Stimulated activated CD4-positive, alpha-beta T cell treated with anti-CD3 and anti-CD28 coated beads, TNF-alpha, amount 100 ng/mL, for 1 hour (primary cell): ENCODE measurements at places on chromosomes 3 and 15.

DNA sequence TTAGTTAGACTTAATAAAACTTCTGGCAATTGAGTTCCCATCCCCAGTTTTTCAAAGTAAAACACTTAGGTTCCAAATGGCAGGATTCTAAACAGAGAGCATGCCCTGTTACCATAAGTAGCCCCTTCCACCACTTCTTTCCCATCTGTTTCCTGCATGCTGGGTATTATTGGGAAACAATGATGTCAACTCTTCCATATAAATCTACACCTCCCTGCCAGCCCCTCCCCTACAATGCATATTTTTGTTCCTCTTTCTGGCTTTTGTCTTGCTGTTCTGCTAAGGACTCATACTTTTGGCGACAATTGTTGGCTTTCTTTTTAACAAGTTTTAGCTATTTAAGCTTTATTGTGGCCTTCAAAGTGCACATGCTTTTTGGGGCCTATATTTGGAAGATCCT, 11.1 kb downstream of the ARHGAP31 start:
- DNase-seq, result no peak

DNA sequence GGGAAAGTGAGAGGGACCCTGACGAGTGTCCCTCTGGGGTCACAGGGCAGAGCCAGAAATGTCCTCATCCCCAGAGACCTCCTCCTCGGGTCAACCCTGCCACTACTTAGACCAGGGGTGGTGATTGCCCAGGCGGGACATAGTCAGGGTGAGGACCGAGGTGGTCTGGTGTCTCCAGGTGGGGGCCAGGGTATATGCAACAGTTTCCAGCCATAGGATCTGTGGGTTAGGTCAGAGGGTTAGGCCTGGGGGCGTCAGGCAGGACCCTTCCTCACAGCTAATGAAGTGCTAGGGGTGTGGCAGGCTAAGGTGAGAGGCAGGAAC, 22.3 kb upstream of the FBLN2 start:
- no peak for DNase-seq

- no peak for DNase-seq
Measured at GRCh38 chr3:116322750-116323375, 122.4 kb downstream of the LSAMP start.

- no peak for DNase-seq
Measured at GRCh38 chr15:99104788-99105513, at the start of gene SYNM. Gene SYNM (plus strand): TSS chr15:99105080. CDS start chr15:99105200, 120 bp downstream.

DNA sequence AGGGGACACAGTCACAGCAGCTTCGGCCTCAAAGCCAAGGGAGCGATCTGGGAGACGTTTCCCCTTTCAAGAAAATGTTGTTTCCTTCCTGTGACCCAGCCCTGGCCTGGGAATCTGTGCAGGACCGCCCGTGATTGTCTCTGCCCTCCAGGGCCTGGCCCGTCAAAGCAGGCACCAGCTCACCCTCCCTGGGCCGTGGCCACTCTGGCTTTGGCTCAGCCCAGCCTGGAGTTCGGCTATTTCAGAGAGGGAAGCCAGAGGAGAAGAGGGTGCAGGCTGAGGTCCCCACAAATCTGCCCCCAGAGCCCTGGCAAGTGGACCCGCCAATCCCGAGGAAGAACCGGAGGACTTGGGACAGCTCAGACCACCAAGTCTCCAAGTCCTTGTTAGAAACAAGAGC, 12.7 kb downstream of the GATA2 start:
- DNase-seq, result no peak

DNA sequence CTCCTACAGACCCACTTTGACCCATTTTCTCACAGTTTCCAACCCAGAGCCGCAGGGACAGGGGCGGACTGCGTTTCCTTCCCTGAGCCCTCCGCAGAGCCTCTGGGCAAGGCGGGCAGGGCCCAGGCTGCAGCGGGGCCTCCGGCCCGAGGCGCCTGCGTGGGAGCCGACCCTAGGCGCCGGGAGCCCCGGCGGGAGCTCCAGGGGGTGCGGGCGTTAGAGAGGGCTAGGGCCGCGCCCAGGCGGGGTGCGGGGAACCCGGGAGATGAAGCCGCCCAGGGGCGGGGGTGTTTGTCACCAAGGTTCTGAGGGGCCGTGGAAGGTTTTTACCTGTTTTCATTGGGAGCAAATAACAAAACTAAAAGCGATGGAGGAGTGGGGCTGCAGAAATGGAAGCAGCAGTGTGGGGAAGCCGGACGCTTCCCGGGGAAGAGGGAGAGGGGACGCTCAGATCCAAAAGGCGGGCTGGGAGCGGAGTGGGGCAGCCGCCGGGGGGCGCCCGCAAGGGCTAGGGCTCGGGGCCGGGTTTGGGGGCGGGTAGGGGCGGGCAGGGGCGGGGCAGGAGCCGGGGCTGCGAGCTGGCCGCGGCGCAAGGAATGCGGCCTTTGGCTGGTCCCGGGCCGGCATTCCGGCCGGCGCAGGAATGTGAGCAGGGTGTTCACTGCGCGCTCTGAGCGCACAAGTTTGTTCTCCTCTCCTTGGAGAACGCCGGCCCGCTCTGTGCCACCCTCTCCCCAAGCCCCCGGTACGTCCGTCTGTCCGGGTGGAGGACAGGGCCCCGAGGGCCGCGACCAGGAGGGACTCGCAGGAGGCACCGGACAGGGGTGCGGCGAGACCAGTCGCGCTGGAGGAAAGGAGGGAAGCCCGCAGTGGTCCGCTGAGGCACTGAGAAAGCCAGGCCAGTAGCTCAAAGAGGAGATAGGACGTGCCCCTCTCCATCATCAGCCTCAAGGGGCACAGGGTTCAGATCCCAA, 61.1 kb downstream of the AMOTL2 start:
- no peak for DNase-seq

DNA sequence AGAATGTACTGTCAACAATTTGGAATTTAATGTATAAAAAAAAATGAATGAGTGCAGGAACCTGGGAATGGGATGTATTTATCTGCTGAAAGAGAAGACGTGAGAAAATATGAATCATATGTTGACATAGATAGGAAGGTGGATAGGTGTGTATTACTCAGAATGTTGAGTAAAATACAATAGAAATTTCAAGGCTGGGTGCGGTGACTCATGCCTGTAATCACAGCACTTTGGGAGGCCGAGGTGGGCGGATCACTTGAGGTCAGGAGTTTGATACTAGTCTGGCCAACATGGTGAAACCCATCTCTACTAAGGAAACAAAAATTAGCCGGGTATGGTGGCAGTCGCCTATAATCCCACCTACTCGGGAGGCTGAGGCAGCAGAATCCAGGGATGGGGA, 202.8 kb downstream of the CADM2 start:
- DNase-seq, result no peak

DNA sequence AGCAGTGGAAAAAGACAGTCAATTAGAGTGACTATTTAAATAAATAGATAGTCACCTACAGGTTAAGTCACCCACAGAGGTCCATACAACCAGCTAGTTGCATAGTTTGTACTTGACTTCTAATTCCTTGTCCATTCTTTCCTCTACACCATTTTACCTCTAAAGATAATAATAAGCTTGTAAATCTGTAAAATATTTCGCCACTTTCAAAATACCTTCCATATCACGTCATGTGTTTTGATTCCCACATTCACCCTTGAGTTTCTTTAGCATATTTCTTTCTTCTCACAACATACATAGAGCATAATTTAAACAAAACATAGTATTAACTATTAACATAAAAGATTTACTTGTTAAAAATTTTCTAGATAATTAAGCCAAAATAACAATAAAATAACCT, 689.6 kb downstream of the MECOM start:
- no peak for DNase-seq

- no peak for DNase-seq
Measured at GRCh38 chr3:132083583-132084279, 48.9 kb upstream of the CPNE4 start.

DNA sequence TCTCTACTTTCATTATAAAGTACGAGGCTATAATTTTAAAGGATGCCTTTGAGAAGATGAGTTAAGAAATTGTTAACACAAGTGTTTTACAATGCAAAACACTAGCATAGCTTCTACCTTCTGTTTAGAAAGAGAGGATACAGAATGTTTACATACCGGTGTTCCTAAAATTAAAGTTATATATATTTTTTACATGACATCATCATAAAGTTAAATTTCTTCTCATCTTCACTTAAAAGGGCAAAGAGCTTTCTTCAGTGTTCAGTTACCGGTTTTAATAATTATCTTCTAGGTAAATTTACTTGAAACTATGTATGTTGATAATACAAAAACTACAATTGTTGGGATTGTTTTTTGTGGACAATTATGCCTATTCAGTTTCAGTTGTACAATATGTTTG, 32.7 kb upstream of the TM2D3 start:
- DNase-seq, result no peak

DNA sequence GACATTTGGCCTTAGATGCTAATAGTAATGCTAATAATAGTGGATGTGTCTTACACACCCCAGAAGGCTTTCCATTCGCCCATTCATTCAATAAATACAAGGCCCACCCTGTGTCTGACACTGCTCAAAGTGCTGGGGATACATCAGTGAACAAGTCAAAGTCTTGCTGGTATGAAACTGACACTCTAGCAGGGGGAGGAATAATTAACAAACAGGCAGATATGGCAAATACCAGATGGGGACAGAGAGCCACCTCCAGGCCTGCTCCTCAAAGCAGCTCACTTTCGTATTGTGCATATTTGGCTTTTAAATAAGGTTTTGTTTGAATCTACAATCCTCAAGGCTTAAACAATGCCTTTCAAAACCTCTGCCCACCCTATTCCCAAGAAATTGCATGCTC, 28.3 kb upstream of the LYZL4 start:
- DNase-seq, result no peak

- DNase-seq, result no peak
Measured at GRCh38 chr15:49901996-49902684, 216.9 kb downstream of the ATP8B4 start.

- no peak for DNase-seq
Measured at GRCh38 chr3:150639262-150639661, 36.1 kb downstream of the SELENOT start.

- DNase-seq, result no peak
Measured at GRCh38 chr15:27884726-27885125, 214.4 kb downstream of the OCA2 start.

DNA sequence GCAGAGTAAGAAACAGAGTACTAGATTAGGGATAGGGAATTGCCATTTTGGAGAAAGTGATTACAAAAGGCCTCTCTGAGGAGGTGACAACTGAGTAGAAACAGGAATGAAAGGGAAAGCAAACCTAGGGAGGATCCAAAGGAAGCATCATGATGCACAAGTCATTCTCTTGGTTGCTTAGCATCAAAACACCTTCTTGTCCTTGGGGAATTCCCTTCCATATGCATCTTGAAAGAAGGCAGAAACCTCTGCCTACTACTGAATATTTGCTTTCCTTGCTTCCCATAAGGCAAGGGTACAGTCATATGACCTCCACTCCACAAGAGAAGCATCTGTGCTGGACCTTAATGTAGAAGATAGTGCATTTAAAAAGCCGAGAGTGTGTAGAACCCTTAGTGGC, 24.1 kb downstream of the GABPB1 start:
- DNase-seq, result no peak

DNA sequence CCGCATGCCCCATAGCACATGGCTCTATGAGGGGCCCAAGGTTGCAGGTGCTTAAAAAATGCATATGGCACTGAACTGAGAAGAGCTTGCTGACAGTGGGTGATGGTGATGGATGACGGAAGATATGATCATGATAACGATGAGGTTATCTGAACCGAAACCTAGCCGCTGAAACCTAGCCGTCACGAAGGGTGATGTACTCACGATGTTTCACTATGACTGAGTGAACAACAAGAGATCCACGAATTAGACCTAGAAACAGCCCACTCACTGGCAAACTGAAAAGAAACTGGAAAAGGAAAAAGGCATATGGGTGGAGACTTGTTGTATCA, 57.6 kb upstream of the BCL6 start:
- no peak for DNase-seq

- no peak for DNase-seq
Measured at GRCh38 chr15:93523481-93523880, 434.5 kb upstream of the RGMA start.

DNA sequence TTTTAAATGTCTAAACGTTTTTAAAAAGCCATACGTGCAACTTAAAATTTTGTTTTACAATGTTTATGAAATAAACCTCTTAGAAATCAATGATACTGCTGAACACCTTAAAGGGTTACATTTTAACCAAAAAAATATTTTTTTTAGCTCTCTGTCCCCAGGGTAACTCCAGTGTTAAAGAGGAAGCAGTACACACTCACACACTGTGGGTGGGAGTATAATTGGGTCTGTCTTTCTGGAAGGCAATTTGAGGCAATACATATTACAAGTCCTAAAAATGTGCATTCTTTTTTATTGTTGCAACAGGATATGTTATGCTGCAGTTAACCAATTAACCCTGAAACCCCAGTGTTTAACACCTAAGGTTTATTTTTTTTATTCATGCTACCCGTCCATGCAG, 34.1 kb downstream of the WHAMM start:
- DNase-seq, result no peak

DNA sequence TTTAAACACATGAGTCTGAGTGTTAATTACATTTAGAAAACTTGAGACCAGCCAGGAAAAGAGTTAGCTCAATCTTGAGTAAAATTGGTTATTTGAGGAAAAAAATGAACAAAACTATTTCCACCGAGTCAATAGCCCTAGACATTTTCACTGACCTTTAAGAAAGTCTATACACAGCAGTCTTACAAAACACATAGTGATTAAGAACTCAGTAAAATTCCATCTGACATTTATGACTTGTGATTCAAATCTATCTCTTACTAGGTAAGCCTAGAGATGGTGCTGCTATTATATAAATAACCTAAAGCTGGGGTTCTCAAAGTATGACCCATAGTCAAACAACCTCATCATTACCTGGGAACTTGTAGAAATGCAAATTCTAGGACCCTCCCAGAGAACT, 109.1 kb upstream of the COL8A1 start:
- no peak for DNase-seq

DNA sequence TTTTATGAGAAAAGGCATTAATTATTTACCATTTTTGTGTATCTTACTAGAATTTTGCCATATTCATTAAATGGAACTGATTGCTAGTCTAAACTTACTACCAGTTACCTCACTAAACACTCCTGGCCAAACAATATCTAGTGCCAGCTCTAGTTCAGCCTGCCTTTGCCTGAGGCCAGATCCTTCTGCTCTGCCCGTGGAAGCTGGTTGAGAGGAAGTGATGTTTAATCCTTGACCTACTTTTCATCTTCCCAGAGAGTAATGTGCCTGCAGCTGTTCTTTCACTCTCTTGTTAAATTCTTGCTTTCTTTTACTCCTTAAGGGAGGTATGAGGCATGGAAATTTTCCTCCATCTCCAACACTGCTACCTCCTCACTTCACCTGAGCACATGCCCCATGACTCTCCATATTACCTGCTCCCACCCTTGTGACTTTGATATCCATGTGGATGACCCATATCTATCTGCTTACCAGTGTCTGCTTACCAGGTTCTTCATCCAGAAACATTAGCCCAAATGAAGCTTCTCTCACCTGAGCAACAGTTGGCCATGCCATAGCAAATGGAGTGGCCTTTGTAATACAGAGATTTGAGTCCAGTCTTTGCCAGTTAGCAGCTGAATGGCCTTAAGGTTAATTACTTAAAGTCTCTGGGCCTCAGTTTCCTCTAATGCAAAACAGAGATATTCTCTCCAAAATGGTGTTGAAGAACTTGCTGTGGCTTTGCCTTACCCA, 53.4 kb downstream of the UBE2E1 start:
- DNase-seq, result no peak

GRCh38 chr3:86388820-86389219, 602.1 kb downstream of the VGLL3 start:
- no peak for DNase-seq

- no peak for DNase-seq
Measured at GRCh38 chr15:36373550-36373949, 205.9 kb upstream of the CDIN1 start.

- DNase-seq, result no peak
Measured at GRCh38 chr3:54026543-54026942, 95.8 kb upstream of the CACNA2D3 start.
